ENCODE measurements at places on chromosomes 5 and 9.
A peak's percentile ranks its signal among the peaks of the same experiment; 100 is the strongest.

- peak; percentile 59 for DNase-seq
These were observed 158.9 kb downstream of the RMI1 start for GRCh38 chr9:84139296-84140070.

DNA sequence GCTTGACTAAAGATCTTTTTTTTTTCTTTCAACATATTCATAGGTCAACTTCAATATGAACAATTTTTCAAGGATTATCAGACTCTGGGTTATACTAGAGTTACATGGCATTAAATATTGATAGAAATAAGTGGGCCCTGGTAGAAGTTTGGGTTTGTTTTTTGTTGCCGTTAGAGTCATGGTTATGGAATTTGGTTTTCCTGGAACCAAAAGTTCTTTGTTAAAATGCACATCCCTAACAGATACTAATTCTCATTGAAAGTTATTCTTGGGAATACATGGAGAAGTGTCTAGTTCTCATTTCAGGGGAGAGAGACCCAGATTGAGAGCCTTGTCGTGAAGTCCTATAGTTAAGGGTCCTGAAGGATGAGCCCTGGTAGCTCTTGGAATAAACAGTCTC is 124.9 kb downstream of the FGF1 start:
- DNase-seq: no peak

GRCh38 chr5:82599692-82600091 is 321.5 kb upstream of the RPS23 start:
- DNase-seq: no peak

DNA sequence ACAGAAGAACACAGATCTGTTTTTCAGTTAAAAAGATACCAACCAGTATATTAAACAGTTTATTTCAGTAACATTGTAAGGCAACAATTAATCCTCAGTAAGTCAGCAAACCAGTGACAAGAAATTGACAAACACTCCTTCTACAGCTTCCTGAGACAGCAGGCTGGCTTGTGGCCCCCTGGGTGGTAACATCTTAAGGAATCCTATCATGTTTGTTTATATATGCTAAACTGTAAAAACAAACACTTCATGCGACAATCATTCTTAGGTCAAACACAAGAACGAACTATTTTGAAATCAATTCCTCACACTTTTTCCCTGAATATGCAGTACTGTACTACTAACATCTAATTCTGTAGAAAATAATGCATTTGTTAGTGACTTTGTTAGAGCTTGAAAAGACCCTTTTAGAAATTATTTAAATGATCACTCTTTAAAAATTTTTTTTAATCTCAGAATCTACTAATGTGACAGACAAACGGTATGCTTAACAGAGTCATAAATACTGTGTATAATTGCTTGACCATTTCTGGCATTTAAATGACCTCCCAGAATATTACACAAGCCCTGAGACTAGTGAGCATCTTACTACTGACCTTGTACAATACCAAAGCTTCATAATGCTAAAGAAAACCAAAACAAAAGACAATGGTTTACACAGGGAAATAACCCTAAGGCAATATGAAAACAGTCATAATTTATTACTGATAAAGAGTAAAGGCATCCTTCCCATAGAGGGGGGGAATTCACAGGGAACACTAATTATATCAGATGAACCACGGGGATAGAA is 48.2 kb downstream of the ERMP1 start:
- DNase-seq: no peak

DNA sequence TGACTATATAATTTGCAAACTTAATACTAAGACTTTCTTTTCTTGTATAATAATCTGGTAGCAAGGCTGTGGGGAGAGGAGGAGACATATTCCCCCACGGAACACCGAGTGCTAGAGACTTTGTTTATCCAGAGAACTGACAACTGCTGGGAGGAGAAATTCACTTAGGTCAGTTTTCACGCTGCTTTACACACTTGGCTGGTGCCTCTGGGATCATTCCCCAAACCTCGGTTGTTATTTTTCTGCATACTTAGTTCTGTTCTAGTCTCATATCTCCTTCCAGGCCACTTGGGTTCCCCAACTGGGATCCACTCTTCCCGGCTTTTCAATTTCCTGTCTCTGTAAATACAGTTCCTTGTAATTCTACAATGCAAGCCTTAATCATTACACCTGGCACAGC is 238.2 kb upstream of the ADAMTS16 start:
- DNase-seq: no peak

GRCh38 chr9:134875371-134875770 is 5.2 kb upstream of the FCN2 start:
- DNase-seq: no peak

DNA sequence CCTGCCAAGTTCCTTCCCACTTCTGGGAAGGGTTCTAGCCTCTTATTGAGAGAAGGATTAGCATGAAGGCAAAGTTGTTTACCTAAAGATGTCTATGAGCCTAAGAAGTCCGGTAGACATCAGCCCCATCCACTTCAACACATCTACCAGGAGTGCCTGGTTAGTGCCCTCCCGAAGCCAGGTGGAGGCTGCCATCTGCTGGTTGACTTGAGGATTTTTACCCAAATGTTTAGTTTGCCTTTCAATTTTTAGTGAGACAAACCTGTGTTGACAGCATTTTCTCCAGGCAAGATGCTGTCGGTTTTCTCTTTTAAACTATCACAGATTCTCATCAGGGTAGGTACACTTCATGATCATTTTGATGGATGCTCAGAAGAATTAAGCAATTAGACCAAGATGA is 83.6 kb upstream of the TNFSF8 start:
- DNase-seq: peak; percentile 68

DNA sequence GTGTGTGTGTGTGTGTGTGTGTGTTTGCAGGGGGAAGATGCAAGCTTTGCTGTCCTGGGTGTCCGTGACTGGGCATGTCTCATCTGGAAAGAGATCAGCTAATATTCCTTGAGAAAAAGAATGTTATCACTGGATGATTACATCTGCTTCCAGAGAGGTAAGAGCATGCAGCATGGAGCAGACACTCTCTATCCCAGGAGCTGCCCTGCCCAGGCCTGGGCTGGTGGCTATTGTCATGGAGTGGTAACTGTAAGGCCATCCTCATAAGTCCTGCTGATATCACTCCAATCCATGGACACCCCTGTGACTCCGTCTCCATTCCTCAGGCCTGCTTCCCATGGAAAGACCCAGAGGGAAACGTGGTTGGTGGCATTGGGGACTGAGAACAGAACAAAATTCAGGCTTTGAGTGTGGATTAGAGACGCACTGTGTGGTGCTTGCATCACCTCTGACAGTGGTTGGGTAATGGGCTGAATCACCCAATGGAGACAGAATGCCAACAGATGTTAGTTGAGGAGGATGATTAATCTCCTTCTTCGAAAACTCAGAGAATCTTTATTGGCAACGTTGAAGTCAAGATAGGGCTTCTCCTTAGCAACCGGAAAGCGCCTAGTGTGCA is 52.0 kb upstream of the KCNIP1 start:
- no peak for DNase-seq

DNA sequence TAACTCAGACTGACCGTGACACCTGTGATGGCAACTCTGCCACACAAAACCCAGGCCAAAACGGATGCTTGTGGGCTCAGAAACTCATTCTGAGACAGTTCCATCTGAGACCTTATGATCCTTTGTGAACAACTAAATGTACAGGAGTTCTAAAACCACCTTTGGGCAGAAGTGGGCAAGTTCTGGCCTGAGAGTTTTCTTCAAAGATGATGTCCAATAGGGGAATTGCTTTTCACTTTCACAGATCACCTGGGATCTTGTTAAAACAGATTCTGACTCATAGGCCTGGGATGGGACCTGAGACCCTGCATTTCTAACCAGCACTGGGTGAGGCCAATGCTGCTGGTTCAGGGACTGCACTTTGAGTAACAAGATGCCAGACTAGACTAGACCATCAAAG is 67.8 kb upstream of the SLC25A51 start:
- DNase-seq: no peak

GRCh38 chr9:137580954-137581322 is 2.2 kb upstream of the DPH7 start:
- DNase-seq: no peak

DNA sequence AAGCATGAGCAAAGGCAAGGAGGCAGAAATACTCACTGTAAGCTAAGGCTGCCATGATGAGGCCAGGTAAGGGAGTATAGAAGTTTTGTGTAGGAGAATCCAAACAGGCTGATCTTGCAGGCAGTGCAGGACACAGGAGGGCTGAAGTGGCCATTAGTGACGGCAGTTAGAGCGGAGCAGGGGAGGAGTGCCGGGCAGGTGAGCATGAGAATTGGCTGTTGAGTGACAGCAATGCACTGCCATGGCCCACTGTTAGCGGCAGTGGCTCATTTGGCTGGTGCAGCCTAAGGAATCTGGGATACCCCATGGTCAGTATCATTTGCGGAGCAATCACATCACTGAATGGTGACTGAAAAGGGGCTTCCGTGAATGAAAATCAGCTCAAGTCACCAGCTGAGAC is 22.8 kb downstream of the RGS3 start:
- no peak for DNase-seq

- DNase-seq: no peak
These were observed 71.8 kb downstream of the NRG2 start for GRCh38 chr5:139971202-139971725.

DNA sequence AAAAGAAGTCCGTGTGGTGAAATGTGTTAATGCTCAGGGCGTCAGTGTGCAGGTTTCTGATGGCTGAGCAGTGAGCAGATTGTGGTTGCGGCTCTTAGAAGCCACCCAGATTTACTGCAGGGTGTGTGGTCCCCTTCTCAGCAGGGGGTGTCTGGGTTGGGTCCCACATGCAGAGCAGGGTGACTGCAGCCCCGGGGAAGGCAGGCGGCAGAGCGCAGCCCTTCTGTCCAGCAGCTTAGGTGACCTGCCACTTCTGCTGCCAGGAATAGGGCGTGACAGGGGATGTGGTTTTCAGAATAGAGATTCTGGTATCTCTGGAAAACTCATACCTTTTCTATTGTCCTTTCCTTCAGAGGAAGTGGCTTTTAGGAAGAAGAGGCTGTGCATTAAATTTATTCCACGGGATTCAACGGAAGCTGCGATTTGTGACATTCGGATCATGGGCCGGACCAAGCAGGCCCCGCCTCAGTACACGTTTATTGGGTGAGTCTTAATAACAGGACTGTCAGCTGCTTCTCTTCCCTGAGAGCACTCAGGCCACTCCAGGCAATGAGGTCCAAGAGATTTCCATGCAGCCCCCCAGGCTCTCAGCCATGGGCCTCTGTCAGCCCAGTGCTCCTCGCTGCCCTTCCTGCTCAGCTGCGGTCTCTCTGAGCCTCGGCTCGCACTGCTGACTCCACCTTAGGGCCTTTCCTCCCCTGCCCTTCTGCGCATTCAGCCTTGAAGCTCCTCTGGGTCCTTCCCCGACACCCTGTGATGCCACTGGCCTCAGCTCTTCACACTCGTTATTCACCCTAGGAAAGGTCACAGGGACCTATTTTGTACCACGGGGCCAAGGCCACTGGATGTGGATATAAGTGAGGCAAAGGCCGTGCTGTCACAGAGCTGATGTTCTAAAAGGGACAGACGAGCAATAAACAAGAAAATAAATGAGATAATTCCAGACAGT is 65.4 kb downstream of the MVB12B start:
- no peak for DNase-seq

- no peak for DNase-seq
These were observed 423.0 kb downstream of the TUSC1 start for GRCh38 chr9:25255216-25255615.

- DNase-seq: peak; percentile 21
These were observed 67.4 kb upstream of the TBC1D9B start for GRCh38 chr5:179974946-179975712.

DNA sequence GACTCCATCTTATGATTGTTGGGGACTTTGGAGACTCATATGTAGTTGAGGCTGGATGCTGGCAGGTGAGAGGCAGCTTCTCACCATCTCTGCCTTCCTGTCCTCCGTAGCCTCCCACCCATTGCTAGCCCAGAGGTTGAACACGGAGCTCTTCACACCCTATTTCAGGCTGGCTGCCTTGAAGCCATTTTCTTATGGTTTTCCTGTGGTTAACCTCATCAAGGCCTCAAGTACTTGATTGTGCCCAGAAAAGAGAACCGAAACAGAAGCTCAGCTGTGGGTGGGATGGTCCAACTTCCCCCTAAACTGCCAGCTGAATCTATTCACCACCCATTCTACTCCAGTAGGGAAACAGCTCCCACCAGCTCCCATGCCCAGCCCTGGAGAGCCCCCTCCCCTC is 102.9 kb downstream of the LIFR start:
- no peak for DNase-seq

GRCh38 chr5:172728481-172729241 is 42.3 kb downstream of the DUSP1 start:
- DNase-seq: no peak

GRCh38 chr9:97563458-97564135 is 62.1 kb downstream of the TMOD1 start:
- no peak for DNase-seq

DNA sequence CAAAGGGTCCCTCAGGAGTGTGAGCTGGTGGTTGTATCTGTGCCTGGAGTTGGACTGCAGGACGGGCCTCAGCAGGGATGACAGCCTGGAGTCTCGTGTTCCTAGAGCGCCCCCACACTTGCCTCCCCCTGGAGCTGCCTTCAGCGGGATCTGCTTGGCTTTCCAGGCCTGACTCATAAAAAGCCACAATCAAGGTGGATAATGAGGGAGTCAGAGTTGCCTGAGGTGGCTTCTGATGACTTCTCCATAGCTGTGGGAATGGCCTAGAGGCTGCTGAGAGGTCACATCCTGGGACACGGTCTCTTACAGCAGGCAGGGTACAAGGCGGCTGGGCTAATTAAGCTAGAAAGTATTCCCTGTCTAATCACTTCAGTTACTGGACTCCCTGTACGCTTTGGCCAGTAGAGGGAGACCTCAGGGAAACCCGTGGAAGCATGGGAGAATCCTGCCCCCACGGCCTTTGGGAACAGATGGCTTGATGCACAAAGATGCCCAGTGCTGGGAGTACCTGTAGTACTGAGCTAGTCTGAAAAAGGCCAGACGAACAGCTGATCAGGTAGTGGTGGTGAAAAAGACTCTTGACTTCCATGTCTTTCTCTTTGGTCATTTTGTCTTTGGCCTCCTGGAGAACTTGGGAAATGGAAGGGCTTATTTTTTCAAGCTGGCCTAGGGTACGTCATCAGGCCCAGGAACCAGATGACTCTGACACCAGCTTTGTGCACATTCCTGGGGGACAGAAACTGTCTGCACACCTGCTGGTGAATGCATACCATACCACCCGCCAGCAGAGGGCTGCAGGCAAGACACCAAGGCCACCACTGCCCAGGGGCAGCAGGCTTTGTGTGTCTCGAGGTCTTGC is 16.1 kb upstream of the FRRS1L start:
- DNase-seq: no peak

GRCh38 chr5:65854925-65855324 is 71.5 kb upstream of the ERBIN start:
- DNase-seq: no peak

DNA sequence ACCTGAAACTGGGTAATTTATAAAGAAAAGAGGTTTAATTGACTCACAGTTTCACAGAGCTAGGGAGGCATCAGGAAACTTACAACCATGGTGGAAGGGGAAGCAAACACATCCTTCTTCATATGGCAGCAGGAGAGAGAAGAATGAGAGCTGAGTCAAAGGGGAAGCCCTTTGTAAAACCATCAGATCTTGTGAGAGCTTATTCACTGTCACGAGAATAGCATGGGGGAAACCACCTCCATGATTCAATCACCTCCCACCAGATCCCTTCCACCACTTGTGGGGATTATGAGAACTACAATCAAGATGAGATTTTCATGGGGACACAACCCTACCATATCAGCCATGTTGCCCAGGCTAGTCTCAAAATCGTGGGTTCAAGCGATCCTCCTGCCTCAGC is 143.4 kb downstream of the FGF18 start:
- no peak for DNase-seq

- DNase-seq: no peak
These were observed 164.2 kb downstream of the FGF1 start for GRCh38 chr5:142521706-142522105.

All from heart right ventricle (tissue), 16 donors.